ENCODE measurements at places on chromosomes 1 and 21. TPM values are rescaled to one million over a fixed set of nuclear protein-coding genes. Genes with fewer than 3 reads are reported as not detected.

The RGS8 gene
- total RNA-seq = 0.05 TPM

The C1orf185 gene
- not detected for total RNA-seq

The ZNF593OS gene
- not detected for total RNA-seq

The ZNF683 gene
- not detected for total RNA-seq

The GPR3 gene
- total RNA-seq = 0.16 TPM

The INAVA gene
- 10.1 TPM for total RNA-seq

The PROX1 gene
- 15.9 TPM for total RNA-seq
